Amniotic stem cell (primary cell): ENCODE measurements at places on chromosomes 7 and 10.

DNA sequence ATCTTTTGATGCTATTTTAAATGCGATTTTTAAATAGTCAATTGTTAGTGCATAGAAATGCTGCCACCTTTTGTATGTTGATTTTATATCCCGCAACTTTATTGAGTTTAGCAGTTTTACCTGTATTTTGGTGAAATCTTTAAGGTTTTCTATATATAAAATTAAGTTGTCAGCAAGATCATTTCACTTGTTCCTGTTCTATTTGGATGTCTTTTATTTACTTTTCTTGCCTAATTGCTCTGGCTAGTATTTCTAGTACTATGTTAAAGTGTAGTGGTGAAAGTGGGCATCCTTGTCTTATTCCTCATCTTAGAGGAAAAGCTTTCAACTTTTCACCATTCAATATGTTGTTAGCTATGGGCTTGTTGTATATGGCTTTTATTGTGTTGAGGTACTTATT lies 813.3 kb upstream of the CELF2 start:
- DNase-seq: no peak

DNA sequence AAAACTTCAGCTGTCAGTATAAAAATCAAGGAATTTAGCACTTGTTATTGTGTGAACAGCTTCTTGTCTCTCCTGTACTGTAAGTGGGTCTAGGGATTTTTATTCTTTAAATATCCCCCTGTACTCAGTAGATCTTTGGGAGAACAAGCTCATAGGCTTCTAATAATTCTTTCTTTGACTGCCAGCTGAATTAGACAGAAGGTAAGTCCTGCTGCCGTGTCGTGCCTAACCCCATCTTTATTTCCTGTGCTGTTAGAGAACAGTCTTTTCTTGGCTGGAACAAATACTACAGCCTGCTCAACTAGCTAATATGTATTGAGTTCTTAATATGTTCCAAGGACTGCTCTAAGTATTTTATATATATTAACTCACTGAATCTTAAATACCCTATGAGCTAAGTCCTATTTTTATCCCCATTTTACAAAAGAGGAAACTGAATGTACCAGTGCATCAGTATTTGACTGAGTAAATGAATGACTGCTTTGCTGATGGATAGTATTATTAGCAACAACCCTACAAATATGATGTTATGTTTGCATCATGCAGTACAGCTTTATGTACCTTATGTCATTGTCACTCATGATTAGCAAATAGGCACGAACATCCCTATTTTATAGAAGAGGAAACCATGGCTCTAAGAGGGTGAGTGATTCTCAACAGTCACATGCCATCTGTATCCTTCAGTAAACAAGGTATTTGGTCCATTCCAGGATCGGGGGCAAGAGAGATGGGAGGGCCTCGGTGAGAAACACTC lies 5.5 kb upstream of the DUSP5 start:
- no peak for DNase-seq

GRCh38 chr10:131648386-131649020 lies 252.3 kb upstream of the PPP2R2D start:
- DNase-seq: no peak

DNA sequence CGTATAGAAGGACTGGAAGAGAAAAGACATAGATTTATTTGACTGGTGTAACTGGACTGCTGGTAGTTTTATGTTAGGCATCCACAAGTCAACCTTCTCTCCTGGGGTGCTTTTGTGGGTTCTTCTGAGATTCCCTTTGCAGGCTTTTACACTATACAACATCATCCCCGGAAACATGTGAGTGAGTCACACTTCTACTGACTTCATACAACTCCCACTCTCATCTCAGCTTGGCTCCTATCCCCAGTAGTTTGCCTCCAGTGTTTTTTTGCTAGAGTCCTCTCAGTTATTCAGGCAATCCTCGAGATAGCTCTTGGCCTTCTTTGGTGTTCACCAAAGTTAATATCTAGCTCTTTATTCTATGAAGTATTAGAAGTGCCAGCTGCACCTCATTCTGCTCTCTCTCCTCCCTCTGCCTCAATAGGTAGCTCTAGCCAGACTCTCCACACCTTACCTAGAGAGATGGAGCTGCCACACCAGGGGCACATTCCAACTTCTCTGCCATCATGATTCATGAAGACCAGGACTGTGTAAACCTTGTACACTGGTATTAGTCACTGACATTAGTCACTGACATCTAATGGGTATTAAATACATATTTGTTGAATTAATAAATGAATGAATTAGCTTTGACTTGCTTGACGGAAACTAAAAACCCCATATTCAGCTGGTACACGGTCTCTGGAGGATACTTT lies 281.9 kb downstream of the PPP1R3A start:
- DNase-seq: no peak

DNA sequence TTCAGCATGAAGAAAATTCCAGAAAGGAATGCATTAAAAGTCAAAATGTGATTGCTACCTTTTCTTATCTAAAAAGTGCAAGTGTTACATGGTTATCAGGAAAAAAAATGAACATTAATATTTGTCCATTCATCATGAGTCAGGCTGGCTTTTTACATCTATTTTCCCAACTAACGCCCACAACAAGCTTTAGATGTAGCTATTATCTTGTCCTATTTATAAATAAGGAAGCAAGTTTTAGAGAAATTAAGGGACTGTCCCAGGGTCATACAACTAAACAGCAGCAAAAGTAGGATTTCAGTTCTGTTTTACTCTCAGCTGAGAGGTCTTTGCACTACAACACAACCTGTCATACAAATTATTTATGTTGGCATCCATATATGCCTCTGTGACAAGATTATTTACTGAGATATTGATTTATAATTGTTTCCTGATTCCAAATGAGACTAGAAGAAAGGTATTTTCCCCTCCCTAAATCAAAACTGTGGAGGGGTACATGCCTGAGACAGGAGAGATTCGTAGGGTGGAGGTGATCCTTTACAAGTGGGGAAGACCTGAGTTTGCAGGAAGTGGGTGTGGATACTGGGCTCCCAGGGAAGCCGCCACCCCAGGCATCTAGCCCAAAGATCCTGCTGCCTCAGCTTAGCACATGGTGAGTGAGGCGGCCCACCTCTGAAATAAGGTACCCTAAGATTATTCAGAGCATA lies 57.2 kb upstream of the ARID5B start:
- DNase-seq: no peak

- DNase-seq: no peak
Observed at GRCh38 chr10:132109341-132110110, 43.8 kb downstream of the JAKMIP3 start.

GRCh38 chr10:13271552-13272163 lies 28.2 kb downstream of the PHYH start:
- DNase-seq: no peak

GRCh38 chr10:48237259-48238250 lies 36.9 kb downstream of the FRMPD2 start:
- no peak for DNase-seq

DNA sequence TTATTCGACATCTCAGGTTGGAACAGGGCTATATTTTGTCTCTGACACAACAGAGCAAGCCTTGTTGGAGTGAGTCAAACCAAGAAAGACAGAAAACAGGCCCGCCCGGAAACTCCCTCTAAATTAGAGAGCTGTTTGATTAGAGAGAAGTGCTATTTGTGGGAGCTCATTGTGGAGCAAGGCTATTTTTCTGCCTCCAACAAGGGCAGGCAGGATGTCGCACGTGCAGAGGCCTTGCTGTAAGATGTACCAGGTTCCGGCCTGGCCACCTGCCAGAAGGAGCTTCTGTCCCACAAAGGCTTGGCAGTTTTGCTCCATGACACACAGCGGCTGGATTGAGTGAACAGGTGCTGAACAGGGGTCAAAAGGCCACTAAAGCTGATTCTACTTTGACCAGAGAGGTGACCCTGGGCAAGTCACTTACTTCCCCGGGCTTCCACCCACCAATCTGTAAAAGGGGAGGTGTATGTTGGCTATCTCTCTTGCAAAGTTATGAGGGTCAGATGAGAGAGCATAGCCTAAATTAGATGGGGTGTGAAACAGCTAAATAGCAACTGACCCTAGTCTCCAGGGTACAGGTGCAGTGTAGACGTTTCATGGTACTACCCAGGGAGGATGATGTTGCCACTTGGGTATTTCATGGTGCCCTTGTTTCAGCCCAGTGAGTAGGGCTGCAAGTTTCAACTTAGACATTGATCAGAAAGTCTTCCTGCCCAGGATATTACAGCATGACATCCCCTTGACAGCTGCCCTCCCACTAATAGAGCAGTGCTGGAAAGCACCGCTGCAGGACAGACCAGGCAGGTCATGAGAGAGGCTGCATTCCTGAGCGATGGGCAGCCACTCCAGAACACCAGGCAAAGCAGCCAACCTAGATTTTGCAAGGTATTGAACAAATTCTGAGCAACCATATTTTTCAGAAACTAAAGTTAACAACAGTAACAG lies 62.0 kb downstream of the VSTM4 start:
- DNase-seq: no peak
